ENCODE measurements at places on chromosomes 1 and 21.

DNA sequence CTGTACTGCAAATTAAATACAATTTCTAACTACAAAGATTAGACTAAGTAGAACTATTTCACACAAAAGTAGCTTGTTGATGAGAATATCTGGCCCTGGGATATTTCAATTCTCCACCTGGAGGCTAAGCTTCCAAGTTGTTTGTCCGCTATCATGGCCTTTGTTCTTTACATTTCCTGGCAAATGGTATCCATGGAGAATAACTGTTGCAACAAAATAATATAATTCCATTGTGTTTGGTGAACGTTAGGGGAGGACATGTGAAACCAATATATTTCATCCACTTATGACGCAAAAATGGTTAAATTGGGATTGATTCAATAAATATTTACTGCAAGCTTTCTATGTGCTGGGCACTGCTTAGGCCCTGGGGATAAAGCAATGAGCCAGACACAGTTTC, 565.4 kb downstream of the PTPRC start:
- DNase-seq, result no peak

- no peak for DNase-seq
Measured at GRCh38 chr1:166273618-166274017, 106.8 kb upstream of the FAM78B start.

DNA sequence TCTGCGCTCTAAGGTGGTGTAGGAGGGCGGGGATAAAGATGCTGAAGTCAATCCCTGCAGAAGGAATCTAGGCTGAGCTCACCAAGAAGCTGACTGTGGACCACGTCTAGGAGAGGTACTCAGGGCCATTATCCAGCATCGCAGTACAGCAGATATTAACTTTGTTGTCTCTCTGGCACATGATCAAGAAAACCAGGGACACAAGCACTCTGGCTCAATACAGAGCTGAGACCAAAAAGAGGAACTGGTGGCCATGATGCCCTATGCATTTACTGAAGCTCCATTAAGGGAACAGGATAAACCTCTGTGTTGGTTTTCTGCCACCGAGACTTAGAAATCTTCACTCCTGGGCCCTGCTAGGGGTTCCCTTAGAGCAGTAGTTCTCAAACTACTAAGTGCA, 38.0 kb upstream of the ANGPTL7 start:
- no peak for DNase-seq

GRCh38 chr1:4752059-4752458, 97.7 kb downstream of the AJAP1 start:
- no peak for DNase-seq

- DNase-seq, result peak; percentile 26
Measured at GRCh38 chr1:5620997-5621396, 371.2 kb downstream of the NPHP4 start.

- no peak for DNase-seq
Measured at GRCh38 chr1:52588535-52588934, 13.6 kb upstream of the GPX7 start.

- DNase-seq, result no peak
Measured at GRCh38 chr1:36512842-36513241, 30.1 kb upstream of the CSF3R start.
